Suprapubic skin (tissue), 4 donors: ENCODE measurements at places on chromosomes 4 and X. TPM values are rescaled to one million over a fixed set of nuclear protein-coding genes. Genes with fewer than 3 reads are reported as not detected.

KLF8 gene
- total RNA-seq, result 52.9 TPM

CACNA1F gene
- total RNA-seq, result 0.29 TPM

DKK2 gene
- total RNA-seq, result 1.9 TPM

HDX gene
- total RNA-seq, result 1.3 TPM

TASL gene
- not detected for total RNA-seq

ARSJ gene
- 2.6 TPM for total RNA-seq

USP17L27 gene
- not detected for total RNA-seq

KIT gene
- total RNA-seq, result 52.8 TPM
